IMR-90 (cell line): ENCODE measurements at places on chromosomes 12 and 14. TPM values are rescaled to one million over a fixed set of nuclear protein-coding genes. Genes with fewer than 3 reads are reported as not detected.

CLEC4D gene
- total RNA-seq: not detected in 2 replicates

ASCL1 gene
- not detected in 2 replicates for total RNA-seq

GRCh38 chr12:120242971-120243699 lies 22.4 kb downstream of the PXN start:
- no peak overlapping the region for H3K27ac ChIP-seq

DNA sequence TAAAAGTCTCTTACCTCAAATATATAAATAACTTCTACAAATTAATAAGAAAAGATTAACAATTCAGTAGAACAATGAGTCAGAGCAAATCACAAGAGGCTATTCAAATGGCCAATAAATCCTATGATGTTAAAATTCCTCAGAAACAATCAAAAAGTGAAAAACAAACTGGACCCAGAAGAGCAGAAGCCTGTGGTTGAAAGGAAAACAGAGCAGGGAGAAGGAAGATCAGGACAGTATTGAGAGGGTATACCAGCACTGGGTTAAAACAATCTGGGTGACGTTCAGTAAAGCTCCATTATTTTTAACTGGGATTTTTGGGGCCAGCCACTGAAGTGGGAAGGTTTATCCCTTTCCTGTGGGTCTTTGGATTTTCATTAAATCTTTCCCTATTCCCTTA lies 39.7 kb upstream of the PCED1B start:
- no peak overlapping the region for H3K4me3 ChIP-seq
- H3K4me1 ChIP-seq: peaks cover 2% of the 10 kb centered on the region; the same call in 1 of the 2 replicates
- H3K27me3 ChIP-seq: no peaks in the 10 kb centered on the region

DNA sequence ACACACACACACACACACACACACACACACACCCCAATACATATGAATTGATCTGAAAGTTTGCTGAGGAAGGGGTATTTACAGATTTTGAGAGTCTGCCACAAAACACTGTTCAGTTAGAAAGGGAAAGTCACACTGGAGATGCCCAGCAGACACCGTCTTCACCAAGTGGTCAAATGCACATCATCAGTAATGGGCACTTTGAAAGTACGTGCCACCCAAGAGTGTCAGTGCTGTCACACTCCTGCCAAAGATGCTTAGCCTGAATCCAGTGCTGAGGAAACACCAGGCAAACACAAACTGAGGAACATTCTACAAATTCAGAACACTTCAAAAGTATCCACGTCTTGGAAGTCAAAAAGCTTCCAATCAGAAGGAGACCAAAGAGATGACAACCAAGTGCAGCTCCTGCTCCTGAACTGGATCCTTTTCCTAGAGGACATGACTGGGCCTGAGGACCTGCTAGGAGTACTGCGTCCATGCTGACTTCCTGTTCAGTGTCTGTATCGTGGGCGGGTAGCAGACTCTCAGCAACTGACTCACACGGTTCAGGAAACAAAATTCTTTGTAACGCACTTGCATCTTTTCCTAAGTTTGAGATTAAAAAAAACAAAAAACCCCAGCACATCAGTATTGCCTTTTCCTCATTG lies 18.6 kb downstream of the PSMC1 start:
- H3K27me3 ChIP-seq: no peaks in the 10 kb centered on the region
- H3K36me3 ChIP-seq: peaks cover 38% of the 10 kb centered on the region
- peak; percentile 78 for DNase-seq
- no peaks in the 10 kb centered on the region for H3K4me1 ChIP-seq

- H3K27me3 ChIP-seq: no peaks in the 10 kb centered on the region
- no peaks in the 10 kb centered on the region for H3K36me3 ChIP-seq
- H3K27ac ChIP-seq: peak overlapping the region; percentile 54; the same call in 1 of the 2 replicates
- no peak overlapping the region for H3K4me3 ChIP-seq
- H3K4me1 ChIP-seq: peaks cover 29% of the 10 kb centered on the region
These were observed 19.7 kb upstream of the IFT81 start for GRCh38 chr12:110104188-110105094.
